ENCODE measurements at places on chromosomes 2 and 18. TPM values are rescaled to one million over a fixed set of nuclear protein-coding genes. Genes with fewer than 3 reads are reported as not detected.

Gene CFAP210
- total RNA-seq, result 0.84 TPM

Gene DRC1
- 0.43 TPM for total RNA-seq

Gene FBXO15
- total RNA-seq, result 1.8 TPM

Gene ANKRD30BL
- total RNA-seq, result 0.36 TPM

Gene GPR35
- total RNA-seq, result 0.38 TPM

Gene TEX44
- not detected for total RNA-seq

Gene NXPH2
- 2.2 TPM for total RNA-seq

Gene PARD3B
- total RNA-seq, result 24.3 TPM

Gene AQP4
- total RNA-seq, result 63.3 TPM

Gene IL36A
- not detected for total RNA-seq

Gene CELF4
- 2.2 TPM for total RNA-seq

Gene ARHGEF33
- 5.5 TPM for total RNA-seq

Gene LYG1
- total RNA-seq, result 1.4 TPM

Gene FOXD4L1
- total RNA-seq, result 0.64 TPM

Gene MRPS5
- 55.2 TPM for total RNA-seq

- peak; percentile 48 for ATAC-seq
Observed at GRCh38 chr2:131402320-131403039, 38.5 kb upstream of the RAB6D start.

DNA sequence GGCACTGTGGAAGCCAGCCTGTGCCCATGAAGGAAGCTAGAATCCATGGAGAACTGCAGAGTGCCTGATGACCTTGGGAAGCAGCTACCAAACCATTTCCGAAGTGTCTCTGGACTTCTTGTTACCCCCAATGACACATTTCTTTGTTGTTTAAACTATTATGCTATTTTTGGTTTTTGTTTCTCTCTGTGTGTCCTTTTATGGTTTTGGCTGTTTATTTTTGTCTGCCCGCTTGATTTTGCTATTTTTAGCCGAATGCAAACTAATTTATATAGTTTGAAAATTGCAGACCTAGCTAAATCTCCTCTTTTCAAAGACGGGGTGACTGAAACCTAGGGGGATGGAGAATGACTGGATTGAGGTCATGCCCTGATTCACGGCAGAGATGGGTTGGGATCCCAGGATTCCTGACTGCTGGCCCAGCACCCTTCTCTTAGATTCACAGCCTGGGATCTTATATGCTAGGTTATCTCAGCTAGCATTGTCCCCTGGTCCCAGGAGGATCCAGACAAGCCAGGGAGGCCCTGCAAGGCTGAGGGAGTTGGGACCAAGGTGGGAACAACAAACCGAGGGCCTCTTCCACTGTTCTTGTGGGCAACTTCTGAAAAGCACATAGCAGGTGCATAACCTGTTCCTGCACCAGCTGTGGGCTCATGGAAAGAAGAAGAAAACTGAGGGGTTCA lies 116.3 kb upstream of the HAAO start:
- no peak for ATAC-seq

DNA sequence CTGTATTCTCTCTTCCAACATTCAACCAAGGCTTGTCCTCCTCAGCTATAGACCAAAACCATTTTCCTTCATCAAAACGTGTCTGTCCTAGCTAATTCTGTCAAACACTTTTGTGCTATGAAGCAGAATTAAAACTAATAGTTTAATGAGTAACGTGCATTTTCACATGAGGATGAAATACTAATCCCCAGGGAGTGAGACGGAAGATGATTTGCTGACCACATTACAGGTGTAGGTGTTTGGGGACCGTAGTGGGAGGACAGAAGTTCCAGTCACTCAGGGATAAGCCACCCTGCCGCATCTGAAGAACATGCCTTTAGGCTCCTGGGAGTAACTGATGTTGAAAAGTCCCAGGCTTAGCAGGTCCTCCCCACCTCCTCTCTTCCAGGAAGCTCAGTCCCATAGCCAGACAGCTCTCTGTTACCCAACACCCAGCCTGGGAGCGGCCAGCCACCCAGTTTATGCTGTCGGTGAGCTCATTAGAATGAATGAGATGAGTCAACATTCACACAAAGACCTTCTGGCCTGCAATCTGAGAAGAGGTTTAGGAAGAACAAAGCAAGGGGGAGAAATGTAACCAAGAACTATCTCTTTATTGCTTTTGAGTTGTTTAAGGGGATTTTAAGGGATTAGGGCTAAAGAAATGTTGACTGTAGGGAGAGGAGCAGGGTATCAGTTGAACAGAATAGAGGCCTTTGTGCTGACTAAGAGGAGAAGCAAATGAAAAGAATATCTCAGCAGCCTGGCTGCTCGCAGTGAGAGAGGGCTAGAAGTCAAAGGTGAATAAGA lies 122.5 kb downstream of the FOXI3 start:
- peak; percentile 99 for ATAC-seq

GRCh38 chr2:38128653-38129052 lies 52.7 kb upstream of the CYP1B1 start:
- ATAC-seq, result no peak

DNA sequence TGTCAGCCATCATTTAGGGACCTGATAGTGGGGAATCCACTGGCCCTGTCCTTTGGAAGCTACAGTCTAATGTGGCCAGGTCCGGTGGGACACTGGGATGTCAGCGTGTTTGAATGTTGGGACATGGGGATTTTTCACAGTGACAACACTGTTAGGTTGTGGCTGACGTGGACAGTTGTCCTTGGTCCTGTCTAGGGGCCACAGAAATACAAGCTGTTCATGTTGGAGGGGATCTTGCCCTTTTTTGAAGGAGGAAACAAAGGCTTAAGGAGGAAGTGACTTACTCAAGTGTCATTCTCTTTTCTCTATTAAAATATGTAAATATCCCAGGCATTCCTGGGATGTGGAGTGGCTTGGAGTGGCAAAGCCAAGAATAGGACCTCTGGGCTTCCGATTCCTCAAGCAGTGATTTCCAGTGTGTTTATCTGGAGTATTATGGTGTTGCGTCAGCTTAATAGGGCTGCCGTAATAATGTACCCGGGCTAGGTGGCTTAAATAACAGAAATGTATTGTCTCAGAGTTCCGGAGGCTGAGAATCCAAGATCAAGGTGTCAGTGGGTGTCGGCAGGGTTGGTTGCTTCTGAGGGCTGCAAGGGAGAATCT lies 8.5 kb downstream of the ACOXL start:
- no peak for ATAC-seq

GRCh38 chr2:27362678-27363420 lies 6.3 kb upstream of the GTF3C2 start:
- ATAC-seq, result no peak

GRCh38 chr2:24222946-24223345 lies 48.1 kb downstream of the FAM228A start:
- ATAC-seq, result no peak

DNA sequence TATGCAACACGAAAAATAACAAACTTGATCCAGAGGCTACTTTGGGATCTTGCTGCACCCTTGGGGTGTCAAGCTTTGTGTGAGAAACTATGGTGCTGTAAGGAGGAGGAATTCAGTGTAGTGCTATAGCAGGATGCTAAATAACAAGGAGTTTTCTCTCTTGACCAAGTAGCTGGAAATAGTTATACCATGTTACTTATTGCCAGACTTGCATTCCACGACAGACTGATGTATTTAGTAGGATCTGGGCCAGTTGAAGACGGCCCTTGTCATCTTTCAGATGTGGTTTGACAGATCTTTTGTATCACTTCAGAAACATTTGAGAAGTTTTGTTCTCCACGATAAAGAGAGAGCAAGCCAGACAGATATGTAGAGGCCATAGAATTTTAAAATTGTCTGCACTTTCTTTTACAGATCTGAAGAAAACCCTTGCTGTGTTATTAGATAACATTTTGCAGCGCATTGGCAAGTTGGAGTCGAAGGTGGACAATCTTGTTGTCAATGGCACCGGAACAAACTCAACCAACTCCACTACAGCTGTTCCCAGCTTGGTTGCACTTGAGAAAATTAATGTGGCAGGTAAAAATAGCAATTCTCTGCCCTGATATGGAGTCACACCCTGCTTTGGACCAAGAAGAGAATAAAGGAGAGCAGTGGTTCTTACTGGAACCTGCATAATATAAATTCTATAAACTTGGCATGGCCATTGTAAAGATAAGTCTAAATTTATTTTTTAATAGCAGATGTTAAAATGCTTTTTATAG lies 16.3 kb downstream of the MGAT5 start:
- no peak for ATAC-seq

DNA sequence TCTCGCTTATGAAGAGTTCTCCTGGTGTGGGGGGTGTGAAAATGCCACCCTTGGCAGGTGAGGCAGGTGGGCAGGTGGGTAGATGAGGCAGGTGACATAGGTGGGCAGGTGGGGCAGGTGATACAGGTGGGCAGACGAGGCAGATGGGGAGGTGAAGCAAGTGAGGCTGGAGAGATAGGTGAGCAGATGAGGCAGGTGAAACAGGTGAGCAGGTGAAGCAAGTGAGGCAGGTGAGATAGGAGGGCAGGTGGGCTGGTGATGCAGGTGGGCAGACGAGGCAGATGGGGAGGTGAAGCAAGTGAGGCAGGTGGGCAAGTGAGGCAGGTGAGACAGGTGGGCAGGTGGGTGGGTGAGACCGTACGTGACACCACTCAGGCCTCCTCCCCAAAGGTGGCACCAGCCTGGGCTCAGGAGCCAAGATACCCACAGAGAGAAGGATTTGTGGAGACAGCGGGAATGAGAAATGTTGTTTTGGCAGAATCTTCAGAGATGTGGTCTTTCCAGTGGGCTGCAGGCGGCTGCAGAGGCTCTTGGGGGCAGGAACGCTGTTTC lies 232.3 kb upstream of the MYT1L start:
- no peak for ATAC-seq

- ATAC-seq, result no peak
Observed at GRCh38 chr18:12744103-12744502, 41.3 kb downstream of the PSMG2 start.

GRCh38 chr2:162545254-162545653 lies 201.3 kb downstream of the GCA start:
- ATAC-seq, result no peak

DNA sequence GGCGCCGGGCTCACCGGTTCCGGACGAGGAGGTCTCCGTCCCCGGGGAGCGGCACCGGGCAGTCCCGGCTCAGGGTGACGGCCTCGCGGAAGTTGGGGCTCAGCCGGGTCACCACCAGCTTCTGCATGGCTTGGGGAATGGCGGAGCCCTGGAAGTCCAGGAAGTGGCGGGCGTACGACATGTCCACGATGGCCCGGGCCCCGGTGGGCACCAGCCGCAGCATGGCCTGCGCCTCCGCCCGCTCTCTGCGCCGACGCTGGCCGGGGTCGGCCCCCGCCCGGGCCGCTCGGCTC lies 157 bp downstream of the PTGR3 start:
- no peak for ATAC-seq

DNA sequence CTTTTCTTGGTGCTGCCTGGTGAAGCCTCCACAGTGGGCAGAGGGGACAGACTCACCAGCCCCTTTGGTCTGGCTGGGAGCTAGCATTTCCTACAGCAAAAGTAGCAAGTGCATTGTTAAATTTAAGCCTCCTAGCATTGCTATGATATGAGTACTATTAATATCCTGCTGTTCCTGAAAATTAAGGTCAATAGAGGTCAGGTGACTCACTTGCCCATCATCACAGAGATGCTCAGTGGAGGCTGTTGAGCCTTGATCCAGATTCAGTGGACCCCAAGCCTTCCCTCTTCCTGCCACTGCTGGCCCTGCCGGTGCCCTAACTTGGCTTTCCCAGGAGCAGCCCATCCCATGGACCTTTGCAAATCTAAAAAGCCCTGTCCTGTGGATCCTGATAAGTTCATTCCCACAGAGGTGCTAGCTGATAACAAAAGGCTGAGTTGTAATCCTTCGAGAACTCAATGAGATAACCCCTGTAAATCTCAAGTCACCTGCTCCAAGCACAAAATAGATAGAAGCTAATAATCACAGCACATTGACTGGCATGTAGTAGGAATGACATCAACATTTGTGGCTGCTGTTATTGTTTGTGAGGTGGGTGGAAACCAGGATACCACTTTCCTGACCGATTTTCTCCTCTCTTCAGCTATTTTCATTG lies 84.4 kb downstream of the THNSL2 start:
- ATAC-seq, result no peak

GRCh38 chr2:45190481-45190942 lies 181.3 kb upstream of the SIX2 start:
- no peak for ATAC-seq

GRCh38 chr2:231923010-231923344 lies 3.2 kb downstream of the NPPC start:
- ATAC-seq, result no peak

DNA sequence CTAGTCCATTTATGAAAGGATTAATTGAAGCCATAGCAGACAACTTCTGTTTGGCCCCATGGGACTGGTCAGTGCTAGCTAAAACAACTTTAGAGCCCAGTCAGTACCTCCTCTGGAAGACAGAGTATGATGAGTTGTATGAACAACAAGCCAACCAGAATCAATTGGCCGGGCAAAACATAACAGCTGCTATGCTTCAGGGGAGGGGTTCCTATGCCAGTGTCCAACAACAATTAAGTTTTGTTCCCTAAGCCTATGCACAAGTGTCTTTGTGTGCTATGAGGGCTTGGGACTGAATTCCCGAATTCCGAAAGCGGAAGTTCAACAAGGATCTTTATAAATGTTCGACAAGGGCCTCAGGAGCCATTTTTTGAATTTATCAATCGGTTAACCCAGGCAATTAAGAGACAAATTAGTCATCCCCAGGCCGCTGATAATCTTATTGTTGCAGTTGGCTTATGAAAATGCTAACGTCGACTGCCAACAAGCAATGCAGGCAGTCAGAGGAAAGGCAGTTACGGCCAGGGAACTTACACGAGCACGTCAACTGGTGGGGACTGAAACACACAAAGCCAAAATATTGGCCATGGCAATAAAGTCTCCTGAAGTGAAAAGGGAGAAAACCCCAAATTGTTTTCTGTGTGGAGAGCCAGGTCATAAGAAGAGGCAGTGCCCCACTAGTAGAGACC lies 57.9 kb downstream of the ZNF638 start:
- no peak for ATAC-seq

- ATAC-seq, result no peak
Observed at GRCh38 chr2:186966015-186966414, 117.0 kb upstream of the ZSWIM2 start.

- no peak for ATAC-seq
Observed at GRCh38 chr18:41655074-41655473, 300.0 kb upstream of the PIK3C3 start.

GRCh38 chr2:5695654-5696403 lies 3.6 kb downstream of the SOX11 start:
- ATAC-seq, result no peak

DNA sequence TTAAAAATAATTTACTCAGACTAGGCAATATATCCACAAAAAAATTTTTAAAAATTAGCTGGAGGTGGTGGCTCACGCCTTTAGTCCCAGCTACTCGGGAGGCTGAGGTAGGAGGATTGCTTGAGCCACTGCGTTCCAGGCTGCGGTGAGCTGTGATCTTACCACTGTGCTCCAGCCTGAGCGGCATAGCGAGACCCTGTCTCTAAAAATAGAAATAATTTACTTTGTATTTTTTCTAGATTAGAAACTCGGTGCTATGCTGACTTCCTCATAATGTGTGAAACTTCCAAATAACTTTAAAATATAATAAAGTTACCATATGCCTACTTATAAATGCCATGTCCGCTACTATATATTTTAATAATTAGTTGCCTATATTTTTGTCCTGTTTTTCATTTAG lies 6.7 kb downstream of the PPIG start:
- ATAC-seq, result no peak

GRCh38 chr18:29060349-29060748 lies 883.4 kb upstream of the CDH2 start:
- no peak for ATAC-seq
